ENCODE measurements at places on chromosomes 3 and 15.

GRCh38 chr3:23949784-23950183, 4.7 kb downstream of the NR1D2 start:
- no peak for DNase-seq

DNA sequence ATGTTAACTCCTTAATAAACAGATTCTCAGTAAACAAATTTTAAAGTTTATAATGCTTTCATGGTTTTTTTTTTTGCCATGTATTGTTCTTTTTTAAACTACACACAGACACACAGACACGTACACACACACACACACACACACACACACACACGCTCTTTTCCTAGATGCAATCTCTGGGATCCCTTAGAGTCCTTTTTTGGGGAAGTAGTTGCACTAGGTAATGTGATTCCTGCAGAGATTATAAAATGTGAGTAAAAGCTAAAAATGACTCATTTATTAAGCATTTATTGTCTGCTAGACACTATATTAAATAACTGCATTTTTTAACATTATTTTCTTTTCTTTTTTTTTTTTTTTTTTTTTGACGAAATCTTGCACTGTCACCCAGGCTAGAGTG, 19.9 kb downstream of the NDUFB5 start:
- no peak for DNase-seq

DNA sequence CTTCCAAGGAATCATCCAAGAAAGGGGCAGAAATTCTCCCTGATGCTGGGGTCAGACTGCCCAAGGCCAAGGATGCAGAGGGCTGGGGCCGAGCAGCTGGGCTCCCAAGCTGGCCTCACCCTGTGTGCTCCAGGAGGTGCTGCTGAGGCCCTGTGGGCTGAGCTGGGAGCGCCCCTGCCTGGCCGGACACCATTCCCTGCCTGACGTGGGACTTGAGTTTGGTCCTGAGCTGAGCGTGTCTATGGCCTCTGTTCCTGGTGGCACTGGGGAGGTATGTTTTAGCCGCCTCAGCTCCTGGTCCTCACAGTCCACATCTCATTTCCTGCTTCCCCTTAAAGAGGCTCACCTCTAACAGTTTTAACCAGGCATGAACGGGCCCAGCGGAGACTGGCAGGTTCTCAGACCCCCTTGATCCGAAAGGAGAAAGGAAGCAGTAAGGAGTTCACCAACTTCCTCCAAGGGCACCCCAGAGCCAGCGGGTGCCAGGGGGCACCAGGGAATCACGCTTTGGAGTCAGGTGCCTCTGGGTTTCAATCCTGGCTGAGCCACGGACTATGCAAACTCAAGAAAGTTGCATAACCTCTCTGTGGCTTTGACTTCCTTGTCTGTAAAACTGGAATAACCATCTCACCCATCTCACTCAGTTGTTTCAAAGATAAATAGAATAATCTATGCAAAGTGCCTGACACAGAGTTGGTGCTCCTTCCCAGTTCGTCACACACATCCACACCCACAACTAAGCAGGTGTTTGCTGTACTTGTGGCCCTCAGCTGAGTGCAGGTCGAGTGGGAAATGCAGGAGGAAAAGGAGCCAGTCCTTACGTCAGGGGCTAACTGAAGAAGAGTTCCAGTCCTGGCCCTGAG, 48.6 kb downstream of the SLC12A8 start:
- no peak for DNase-seq

DNA sequence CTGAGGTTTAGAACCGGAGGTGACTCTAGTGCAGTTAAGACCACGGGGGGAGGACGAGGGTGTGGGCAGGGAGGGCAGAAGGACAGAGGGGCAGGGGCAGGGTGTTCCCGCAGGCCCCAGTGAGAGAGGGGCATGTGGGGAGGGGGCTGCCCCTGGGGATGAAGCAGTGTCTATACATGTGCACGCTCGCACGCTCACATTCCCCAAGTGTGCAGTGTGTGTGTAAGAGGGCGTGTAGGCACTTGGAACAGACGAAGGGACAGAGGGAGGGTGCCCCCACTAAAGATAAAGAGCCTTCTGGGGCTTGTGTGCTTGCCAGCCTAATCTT, 69.5 kb upstream of the MEF2A start:
- DNase-seq = no peak

GRCh38 chr3:39317571-39318169, 11.8 kb upstream of the CCR8 start:
- DNase-seq = no peak

- DNase-seq = no peak
Measured at GRCh38 chr15:54288049-54288448, 309.8 kb downstream of the UNC13C start.

GRCh38 chr3:45417930-45418847, 29.8 kb downstream of the LARS2 start:
- no peak for DNase-seq

GRCh38 chr3:165683947-165684346, 153.3 kb downstream of the BCHE start:
- no peak for DNase-seq

GRCh38 chr3:184786280-184786941, 25.6 kb upstream of the VPS8 start:
- peak; percentile 37 for DNase-seq

GRCh38 chr3:19815805-19816204, 118.2 kb downstream of the EFHB start:
- DNase-seq = no peak
